ENCODE measurements at places on chromosomes 12 and 14.
A peak's percentile ranks its signal among the peaks of the same experiment; 100 is the strongest.

- no peak for DNase-seq
Observed at GRCh38 chr14:34461334-34462131, 507 bp downstream of the SPTSSA start.

- DNase-seq: no peak
Observed at GRCh38 chr12:62516927-62517326, 50.3 kb downstream of the MON2 start.

DNA sequence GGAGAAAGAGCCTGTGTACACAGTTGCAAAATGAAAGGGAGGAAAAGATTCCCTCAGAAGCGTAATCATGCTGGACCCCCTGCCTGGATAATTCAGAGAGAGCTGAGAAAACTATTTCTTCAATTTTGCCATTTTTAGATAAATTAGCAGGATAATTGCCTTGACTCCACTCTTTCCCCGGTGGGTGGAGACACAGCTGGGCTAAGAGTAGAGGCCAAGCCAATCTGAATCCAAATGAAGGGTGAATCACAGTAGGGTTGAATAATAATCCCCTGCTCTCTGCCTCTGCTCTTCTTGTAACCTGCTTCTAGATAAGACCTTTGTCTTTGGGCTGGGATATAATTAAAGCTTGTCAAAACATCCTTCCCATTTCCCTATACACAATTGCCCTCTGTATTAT is 150.1 kb downstream of the CAPZA3 start:
- DNase-seq: no peak

DNA sequence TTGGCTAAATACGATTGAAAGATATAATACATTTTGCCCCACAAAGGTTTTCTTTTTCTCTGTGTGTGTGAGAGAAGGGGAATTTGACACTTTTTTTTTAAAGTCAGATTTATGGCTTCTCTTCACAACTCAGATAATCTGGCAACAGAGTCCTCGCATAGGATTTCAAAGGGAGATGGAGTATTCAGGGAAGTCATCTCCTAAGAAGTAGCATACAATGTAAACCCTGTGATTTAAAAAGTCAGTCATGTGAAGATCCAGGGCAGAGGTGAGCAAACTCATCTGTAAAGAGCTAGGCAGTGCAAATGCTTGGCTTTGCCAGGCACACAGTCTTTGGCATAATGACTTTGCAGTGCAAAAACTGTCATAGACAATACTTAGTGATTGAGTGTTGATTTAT is 1526.3 kb downstream of the AACS start:
- DNase-seq: no peak

DNA sequence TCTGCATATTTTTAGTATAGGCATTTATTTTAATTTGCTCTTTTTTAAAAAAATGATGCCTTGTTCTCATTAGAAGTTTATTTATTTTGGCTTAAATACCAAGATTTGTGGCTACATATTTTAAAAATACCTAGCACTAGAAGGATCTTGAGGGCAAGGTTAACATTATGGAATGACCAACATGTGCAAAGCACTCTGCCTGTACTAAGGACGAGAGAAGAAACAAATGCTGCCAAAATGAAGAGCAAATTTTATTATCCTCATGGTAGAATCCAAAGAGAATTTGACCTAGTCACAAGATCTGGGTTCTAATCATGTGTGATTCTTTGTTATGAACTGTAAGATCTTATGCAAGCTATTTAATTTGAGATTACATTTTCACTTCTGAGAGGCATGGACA is 2.8 kb downstream of the CAND1 start:
- peak; percentile 14 for DNase-seq

DNA sequence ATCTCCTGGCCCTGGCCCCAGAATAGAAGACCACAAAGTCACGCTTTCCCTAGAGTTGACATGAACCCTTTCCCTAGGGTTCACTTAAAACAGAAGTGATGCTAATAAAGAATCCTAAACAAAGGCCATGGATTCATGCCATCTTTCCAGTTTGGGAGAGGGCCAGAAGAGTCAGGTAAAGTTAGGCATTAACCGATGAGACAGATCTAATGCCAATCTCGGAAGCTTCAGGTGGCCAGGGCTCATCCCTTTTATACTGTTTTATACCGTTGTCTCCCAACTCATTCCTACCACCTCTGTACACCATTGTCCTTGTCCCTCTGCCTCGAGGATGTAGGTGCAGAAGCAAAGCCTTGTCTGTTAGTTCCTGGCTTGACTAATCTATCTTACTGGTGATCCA is 22.8 kb upstream of the ACTR10 start:
- no peak for DNase-seq

DNA sequence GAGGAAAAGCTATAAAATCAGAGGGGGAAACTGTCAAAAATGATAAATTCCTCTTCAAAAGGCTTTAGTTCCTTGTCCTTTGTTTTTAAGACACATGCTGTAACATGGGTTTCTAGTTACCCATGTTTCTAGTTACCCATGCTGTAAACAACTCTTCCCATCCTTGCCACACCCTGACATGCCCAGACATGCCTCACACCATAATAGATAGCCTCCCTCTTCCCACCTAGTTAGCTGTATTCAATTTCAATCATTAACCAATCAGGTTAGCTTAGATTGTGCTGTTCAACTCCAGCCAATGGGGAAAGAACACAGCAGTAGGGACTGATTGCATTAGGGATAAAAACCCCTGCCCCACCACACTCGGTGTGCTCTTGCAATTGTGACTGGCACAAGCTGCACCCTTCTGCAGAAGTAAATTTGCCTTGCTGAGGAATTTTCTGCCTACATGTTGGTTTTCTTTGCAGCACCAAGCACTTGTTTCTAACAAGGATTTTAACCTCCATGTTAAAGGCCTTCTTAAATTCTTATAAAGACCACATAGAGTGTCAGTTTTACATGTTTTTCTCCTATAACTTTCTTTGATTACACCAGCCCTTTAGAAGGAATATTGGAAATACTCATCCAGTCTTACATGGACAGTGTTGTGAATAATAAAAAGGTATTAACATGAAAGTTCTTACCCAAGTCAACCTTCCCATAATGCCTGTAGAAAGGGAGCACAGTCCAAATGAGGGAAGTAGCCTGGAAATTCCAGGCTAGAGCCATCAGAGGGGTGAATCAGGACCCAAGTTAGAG is 32.5 kb upstream of the LALBA start:
- DNase-seq: peak; percentile 1

DNA sequence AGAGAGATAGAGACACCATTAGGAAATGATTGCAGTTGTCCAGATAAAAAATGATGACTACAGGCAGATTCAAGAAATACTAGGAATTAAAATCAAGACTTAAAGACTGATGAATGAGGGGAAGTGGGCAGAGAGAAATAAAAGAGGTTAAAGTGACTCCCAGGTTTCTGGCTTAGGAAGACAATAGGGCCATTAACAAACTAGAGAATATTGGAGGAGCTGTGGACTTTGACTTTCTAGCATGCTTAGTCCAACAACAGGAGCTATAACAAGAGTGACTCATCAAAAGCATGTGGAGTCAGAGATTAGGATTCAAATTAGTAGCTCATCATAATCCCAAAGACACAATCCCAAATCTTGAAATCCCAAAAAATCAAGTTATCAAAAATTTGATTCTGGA is 101.5 kb downstream of the BMP4 start:
- no peak for DNase-seq

GRCh38 chr12:103334466-103334865 is 161.3 kb downstream of the C12orf42 start:
- no peak for DNase-seq

GRCh38 chr12:114266536-114266935 is 139.4 kb downstream of the TBX5 start:
- DNase-seq: no peak

DNA sequence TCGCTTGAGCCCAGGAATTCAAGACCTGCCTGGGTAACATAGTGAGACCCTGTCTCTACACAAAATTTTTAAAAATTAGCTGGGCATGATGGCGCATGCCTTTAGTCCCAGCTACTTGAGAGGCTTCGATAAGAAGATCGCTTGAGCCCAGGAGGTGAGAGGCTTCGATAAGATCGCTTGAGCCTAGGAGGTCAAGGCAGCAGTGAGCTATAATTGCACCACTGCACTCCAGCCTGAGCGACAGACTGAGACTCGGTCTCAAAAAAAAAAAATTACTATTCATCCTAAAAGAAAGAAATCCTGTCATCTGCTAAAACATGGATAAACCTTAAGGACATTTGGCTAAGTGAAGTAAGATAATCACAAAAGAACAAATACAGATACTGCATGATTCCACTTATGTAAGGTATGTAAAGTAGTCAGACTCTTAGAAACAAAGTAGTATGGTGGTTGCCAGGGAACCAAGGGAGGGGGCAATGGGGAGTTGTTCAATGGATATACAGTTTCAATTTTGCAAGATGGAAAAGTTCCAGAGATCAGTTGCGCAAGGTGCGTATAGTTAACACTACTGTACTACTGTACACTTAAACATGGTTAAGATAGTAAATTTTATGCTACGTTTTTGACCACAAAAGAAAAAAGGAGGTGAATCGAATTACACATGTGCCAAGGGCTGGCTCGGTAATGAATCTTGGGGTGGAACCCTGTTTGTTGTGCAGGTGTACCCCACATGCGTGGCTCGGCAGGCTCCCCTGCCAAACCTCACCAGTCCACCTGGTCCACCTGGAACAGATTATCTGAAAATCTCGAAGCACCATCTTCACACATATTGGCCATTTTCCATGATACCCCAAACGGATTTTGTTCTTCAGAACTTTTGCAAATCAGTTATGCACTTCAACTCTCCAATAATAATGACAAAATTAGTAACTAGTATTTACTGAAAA is 18.3 kb upstream of the ATP2A2 start:
- DNase-seq: peak; percentile 52

DNA sequence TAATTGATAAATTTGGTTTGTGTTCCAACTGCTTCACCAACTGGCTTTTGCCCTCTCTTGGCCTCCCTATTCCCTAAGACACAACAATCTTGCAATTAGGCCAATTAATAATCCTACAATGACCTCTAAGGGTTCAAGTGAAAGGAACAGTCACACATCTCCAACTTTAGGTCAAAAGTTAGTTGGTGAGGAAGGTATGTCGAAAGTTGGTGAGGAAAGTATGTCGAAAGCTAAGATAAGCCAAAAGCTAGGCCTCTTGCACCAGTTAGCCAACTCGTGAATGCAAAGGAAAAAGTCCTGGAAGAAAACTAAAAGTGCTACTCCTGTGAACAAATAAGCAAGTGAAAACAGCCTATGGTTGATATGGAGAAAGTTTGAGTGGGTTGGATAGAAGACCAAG is 32.6 kb downstream of the EGLN3 start:
- DNase-seq: no peak

- DNase-seq: no peak
Observed at GRCh38 chr12:130714091-130714590, 2.0 kb downstream of the RIMBP2 start.

GRCh38 chr12:106248846-106249371 is 1.1 kb upstream of the CKAP4 start:
- DNase-seq: no peak

GRCh38 chr12:9390761-9391160 is 182.6 kb upstream of the PZP start:
- no peak for DNase-seq

GRCh38 chr14:55333711-55334485 is 62.7 kb downstream of the FBXO34 start:
- no peak for DNase-seq

- DNase-seq: no peak
Observed at GRCh38 chr14:34436118-34436905, 25.7 kb downstream of the SPTSSA start.

GRCh38 chr14:65070471-65070976 is 31.8 kb downstream of the MAX start:
- DNase-seq: no peak

GRCh38 chr12:124682425-124683151 is 115.2 kb upstream of the NCOR2 start:
- no peak for DNase-seq

Measured in fibroblast of the conjunctiva (primary cell).